ENCODE measurements at places on chromosomes 5 and 9. TPM values are rescaled to one million over a fixed set of nuclear protein-coding genes. Genes with fewer than 3 reads are reported as not detected.

DNA sequence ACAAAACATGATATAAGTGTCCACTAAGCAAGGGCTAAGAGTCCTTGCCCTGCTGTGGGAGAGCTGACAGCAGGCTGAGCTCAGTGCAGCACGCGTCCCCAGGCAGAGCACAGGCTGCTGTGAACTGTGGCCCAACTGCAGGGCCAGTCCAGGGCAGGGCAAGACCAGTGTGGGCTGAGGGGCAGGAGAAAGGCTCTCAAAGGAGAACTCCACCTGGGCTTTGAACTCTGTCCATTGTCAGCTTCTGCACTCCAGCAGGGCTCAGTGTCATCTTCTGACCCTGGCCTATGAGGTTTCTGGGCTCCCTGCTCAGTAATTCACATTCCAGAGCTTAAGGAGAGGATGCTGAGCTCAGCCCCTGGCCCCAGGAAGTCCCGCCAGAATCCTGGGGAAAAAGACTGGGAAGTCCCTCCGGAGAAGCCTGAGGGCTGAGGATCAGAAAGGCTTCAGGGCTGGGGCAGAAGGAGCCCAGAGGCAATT, 37.4 kb downstream of the LHFPL2 start:
- DNase-seq = no peak

DNA sequence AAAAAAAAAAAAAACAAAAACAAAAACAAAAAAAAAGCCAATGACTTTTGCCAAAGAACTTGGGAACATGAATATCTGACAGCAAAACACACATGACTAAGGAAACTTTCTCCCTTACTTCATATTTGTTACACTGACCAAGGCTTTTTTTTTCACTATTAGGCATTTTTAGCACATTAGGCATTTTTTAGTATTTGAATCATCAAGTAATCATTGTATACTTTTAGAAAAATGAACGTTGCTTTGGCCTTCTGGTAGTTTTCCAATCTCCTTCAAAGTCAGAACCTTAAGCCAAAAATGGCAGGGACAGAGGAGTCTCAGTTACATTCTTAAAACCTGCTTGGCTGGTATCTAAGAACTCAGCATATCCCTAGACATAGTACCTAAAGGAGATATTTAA, 19.3 kb downstream of the NREP start:
- DNase-seq = no peak

- DNase-seq = no peak
Measured at GRCh38 chr5:124044613-124045012, 532.6 kb downstream of the CSNK1G3 start.

DNA sequence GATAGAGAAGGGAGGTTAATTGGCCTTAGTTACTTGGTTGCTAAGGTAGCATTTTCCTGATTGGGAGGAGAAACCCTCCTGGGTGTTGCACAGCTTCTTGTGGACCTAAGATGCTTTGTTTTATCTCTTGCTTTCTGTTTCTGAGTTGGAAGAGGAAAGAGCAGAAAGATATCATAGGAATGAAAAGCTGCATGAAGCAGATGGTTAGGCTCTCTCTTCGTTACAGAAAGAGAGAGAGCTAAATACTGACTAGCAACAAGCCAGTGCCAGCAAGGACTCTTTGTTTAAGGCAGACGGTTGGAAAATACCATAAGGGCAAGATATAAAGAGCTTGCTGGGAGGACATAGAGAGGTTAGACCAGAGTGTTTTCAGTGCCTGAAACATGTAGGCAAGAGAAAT, 103.1 kb downstream of the ATG10 start:
- no peak for DNase-seq

GRCh38 chr5:43232943-43233833, 41.2 kb downstream of the NIM1K start:
- no peak for DNase-seq

DNA sequence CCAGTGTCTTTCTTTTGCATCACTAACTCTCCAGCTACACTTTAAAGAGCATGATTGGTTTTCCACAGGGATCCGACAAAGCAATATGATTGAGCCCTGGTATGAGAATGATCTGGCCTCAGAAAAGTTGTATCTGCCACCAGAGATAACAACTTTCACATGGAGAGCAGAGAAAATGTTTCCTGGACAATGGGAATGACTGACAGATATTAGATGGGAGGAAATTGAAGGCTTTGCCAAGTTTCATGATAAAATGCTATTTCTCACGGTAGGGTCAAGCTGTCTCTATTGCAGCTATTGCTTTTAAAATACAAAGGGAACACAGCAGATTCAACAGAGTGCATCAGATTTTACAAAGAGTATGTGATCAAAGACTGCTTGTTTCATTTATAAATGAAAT, 56.4 kb upstream of the GLIS3 start:
- no peak for DNase-seq

DNA sequence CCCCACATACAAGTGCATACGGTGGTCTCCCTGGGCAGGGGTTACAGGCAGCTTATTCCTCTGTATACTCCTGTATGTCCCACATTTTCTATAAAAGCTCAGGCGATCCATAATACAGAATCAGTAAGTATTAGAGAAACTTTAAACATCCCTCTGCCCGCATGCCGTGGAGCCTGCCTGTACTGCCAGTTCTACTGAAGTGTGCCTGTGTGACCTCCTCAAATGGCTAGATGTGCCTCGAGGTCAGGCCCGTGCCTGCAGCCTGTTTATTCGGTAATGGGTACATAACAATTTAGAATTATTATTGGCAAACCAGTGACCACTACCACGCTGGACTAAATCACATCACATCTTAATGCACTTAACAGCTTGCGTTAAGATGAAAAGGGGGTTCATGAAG, 190.8 kb downstream of the FANCC start:
- DNase-seq = no peak

DNA sequence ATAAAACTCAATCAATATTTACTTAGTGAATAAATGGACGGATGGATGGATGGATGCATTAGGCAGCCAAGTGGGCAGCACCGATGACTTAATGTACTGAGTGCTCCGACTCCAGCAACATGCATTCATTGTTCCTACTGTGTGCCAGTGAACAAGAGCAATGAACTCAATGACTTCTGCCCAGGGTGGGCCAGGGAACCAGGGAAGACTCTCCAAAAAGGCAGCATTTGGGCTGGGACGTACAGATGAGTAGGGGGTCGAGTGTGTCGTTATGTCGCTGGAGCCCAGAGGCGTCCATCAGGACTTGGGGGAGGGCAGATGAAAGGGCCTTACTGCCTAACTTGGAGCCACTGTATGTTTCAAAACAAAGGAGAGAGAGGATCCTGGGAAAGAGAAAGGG, 126.4 kb downstream of the KCNIP1 start:
- DNase-seq = no peak

GRCh38 chr5:76294573-76294972, 108.5 kb upstream of the IQGAP2 start:
- no peak for DNase-seq

- DNase-seq = no peak
Measured at GRCh38 chr5:115413651-115414050, 117.2 kb upstream of the CCDC112 start.

- DNase-seq = no peak
Measured at GRCh38 chr5:88480245-88480644, 211.6 kb upstream of the TMEM161B start.

DNA sequence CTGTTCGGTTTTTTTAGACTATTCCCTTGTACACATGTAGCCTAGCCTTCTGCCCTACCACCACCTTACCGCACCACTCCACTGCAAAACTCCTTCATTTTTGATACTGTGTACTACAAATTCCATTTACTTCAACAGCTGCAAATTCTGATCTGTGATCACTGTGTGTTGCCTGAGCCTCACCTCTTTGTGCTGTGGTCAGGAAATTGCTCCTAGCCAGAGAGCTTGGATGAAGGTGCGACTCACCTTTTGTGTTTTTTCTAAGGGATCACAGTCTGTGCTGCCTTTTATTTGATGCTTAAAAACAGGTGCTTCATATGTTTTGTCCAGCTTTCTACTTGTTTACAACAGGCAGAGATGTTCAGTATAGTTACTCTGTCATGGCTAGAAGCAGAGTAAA, 31.5 kb downstream of the CSNK1G3 start:
- no peak for DNase-seq

- no peak for DNase-seq
Measured at GRCh38 chr9:68446836-68447235, 90.4 kb downstream of the PGM5 start.

DNA sequence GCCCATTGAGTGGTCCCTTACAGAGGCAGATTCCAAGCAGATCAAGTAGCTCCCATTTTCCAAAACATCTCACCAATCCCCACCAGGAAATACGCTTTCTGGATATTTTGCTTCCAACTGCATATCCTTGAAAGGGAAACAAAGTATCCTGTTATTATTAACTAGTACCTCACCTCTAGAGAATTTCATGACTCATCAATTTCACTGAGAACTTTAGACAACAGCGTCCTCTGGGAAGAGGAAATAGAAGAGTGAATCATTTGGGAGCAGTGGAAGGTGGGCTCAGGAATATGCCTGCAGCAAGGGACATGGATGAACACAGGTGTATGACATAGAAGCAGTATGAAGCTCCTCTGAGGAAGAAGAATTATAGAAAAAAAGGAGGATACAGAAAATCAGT, 186.7 kb downstream of the MARCHF11 start:
- no peak for DNase-seq

GRCh38 chr5:1916041-1917001, 33.6 kb upstream of the IRX4 start:
- DNase-seq = no peak

DNA sequence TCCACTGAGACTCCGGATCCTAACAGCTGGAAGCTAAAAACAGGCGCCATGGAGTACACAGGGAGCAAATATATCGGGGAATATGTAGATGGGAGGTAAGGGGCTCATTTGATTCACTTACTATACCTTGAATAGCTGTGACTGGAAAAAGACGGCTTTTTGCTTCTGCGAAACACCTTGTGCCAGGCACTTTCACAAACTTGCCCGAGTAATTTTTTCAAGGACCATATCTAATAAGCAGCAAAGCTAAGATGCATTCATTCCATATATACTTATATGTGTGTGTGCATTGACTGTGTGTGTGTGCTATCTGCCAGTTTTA, 178 bp downstream of the MORN5 start:
- no peak for DNase-seq

- DNase-seq = no peak
Measured at GRCh38 chr5:122766130-122766529, 8.8 kb upstream of the SNX2 start.

DNA sequence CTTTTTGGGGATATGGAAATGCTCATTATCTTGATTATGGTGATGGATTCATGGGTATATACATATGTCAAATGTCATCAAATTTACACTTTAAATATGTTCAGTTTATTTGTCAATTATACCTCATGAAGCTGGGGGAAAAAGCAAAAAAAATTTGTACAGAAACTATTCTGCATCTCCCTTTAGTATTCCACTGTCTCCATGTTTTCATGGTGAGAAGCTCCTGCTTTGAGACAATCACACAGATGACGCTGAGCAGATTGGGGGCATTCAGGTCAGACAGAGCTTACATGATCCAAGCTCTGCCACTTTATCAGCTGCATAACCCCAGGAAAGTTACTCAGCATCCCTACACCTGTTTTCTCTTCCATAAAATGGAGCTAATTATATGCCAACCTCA, 101.5 kb downstream of the PLPPR1 start:
- DNase-seq = no peak

DNA sequence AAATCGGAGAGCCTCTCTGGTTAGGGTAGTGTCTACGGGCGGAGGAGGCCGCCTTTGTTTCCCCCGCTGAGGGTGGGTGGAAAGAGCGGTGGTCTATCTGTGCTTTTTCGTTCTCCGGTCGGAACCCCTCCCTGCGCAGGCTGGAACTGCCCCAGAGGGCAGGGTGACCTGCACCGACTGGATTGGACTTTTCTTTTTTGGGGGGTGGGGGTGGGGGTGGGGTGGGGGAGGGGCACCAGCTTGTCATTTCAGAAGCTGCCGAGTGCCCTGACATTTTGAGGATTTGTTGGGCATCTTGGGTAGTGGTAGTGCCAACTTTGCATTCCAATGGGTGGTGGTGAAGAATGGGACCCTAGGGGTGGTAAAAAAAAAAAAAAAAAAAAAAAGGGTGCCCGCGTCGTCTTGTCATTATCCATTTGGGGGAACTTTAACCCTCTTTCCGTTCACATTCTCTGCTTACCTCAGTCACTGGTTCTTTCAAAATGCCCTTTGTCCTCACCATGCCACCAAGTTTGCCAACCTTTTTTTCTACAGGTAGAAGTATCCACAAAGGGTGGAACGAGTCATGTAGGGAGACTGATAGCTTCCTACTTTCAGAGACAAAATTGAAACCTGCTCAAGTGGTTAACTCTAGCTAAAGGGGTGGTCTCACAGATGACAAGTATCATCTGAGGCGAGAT, 1.3 kb downstream of the UBE2R2 start:
- no peak for DNase-seq

DNA sequence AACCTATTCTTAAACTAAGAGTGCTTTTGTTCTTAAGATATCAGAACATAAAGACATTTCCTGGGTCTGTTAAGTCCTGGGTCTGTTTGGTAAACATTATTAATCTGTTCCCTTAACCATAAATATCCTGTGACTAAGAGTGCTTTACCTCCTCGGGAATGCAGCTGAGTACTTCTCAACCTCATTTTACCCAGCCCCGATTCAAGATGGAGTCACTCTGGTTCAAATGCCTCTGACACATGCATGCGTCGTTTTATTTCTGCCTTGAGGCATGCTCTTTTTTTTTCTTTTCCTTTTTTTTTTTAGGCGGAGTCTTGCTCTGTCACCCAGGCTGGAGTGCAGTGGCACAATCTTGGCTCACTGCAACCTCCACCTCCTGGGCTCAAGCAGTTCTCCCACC, 39.8 kb upstream of the FBXL17 start:
- DNase-seq = no peak

DNA sequence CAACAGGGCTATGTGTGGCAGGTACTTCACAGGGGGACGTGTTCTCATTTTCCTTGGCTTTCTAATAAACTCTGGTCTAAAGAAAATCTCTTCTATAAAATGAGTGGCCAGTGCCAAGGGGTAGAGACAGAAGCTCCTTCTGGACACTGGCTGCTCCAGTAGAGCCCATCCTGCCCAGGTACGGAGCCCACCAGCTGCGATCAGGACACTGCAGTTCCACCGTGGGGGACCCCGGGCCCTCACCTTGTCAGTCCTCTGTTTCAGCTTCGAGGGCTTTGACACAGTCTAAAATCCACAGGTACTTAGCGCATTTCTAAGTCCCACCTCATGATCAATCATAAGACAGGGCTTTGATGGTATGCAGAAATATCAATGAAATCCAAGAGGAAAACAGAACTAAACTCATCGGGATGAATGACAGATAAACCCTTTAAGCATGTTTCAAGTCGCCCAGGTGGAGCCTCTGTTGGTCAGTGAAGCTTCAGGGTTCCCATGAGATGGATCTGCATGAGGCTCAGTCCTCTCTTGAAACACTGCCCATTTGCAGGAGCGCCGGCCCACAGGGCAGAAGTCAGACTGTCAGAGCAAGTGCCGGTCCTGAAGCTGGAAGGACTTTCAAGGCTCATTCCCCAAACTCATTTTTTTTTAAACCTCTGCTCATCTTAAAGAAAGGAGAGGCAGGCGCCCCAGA, 20.3 kb upstream of the TERT start:
- DNase-seq = no peak

GRCh38 chr5:32130865-32131264, 43.3 kb downstream of the GOLPH3 start:
- no peak for DNase-seq

Gene PSAT1
- 67.8 TPM for polyA plus RNA-seq

Gene ERGIC1
- polyA plus RNA-seq = 120 TPM

Gene IL4
- polyA plus RNA-seq = not detected

Gene PCDHA5
- not detected for polyA plus RNA-seq

Gene ASPN
- 29.8 TPM for polyA plus RNA-seq

Gene ZMYND19
- polyA plus RNA-seq = 18.9 TPM

Gene ABLIM3
- polyA plus RNA-seq = 7.6 TPM

Gene PDE6A
- 0.21 TPM for polyA plus RNA-seq

Gene PCDHB5
- polyA plus RNA-seq = 7.3 TPM
